ENCODE measurements at places on chromosomes 16 and 17.

DNA sequence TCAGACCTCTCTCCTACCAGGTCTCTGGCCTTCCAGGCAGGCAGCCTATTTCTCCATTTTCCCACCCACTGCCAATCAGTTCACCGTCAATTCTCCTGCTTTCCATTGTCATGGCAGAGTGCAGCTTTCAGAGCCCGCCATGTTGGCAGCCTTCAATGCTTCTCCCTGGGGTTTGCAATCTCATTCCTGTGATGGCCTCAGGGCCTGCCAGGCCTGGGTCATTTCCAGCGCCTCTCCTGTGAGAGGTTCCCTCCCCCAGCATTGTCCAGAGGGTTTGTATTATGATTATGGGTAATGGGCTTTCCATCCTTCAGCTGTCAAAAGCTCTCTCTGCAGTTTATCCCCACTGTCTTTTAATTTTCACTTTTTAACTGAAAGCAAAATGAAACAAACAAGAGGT is 716.6 kb upstream of the CDH8 start:
- DNase-seq = no peak

GRCh38 chr17:56313201-56313600 is 159.9 kb downstream of the ANKFN1 start:
- DNase-seq = no peak

DNA sequence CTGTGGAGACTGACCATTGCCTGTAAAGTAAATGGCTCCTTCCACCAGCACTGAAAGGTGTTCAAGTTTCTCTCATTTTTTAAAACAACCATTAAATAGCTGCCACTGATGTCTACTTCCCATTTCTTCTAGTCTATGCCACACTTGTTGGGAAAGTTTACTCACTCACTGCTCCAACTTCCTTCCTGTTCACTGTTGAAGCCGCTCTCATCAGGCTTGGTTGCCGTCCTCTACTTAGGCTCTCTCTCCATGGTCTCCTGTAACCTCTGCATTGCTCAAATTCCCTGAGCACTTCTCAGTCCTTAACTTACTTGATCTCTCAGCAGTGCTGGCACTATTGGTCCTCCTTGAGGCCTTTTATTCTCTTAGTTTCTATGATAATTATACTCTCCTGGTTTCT is 32.4 kb downstream of the SNX11 start:
- no peak for DNase-seq

DNA sequence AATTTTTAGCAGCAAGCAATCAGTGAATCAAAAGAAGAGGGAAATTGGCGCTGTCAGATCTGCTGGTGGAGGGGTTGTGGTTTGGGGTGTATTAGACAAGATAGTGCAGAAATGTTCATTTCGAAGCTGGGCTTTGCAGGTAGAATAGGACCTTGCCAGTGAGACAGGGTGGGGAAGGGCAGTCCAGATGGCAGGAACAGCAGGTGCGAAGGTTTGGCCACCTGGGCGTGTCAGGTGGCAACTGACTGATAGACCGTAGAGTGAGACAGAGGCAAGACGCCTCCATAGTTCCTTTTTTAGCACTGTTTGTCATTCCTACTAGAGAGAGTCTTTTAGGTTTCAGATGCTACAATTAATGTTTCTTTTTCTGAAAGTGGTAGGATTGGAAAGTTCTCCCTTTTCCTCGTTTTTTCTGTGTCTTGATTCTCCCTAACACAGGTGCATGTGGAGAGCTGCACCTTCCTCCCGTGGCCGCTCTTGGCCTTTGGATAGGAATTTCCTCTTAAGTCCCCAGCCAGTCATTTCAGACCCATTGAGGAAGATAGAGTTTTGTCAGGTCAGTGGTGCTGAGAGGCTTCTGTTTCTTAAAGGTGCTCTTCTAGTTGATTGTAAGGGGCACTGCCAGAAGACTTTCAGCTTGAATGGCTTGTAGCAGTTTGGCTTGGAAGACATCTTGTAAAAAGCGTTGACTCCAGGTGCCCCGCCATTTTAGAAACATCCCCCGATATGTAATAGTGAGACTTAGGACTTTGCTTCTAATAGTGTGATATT is 315.6 kb downstream of the SNX29 start:
- no peak for DNase-seq

DNA sequence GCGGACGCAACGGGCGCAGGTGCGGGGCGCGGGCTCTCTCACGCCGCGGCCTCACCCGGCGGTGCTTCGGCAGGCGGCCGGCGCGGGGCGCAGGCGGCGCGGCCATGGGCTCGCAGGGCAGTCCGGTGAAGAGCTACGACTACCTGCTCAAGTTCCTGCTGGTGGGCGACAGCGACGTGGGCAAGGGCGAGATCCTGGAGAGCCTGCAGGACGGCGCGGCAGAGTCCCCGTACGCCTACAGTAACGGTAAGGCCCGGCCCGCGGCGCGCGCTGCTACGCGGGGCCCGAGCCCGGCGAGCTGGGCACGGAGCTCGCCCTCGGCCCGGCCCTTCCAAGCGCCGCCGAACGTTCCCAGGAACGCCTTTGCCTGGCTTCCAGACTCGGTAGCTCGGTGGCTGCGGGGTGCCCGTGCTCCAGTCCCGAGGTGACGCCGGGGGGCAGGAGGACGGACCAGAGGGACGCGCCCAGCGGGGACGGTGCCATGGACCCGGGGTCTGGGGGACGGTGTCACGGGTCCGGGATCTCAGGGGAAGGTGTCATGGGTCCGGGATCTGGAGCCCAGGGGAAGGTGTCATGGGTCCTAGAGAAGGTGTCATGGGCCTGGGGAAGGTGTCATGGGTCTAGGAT is 435 bp downstream of the RAB40C start:
- peak; percentile 46 for DNase-seq

DNA sequence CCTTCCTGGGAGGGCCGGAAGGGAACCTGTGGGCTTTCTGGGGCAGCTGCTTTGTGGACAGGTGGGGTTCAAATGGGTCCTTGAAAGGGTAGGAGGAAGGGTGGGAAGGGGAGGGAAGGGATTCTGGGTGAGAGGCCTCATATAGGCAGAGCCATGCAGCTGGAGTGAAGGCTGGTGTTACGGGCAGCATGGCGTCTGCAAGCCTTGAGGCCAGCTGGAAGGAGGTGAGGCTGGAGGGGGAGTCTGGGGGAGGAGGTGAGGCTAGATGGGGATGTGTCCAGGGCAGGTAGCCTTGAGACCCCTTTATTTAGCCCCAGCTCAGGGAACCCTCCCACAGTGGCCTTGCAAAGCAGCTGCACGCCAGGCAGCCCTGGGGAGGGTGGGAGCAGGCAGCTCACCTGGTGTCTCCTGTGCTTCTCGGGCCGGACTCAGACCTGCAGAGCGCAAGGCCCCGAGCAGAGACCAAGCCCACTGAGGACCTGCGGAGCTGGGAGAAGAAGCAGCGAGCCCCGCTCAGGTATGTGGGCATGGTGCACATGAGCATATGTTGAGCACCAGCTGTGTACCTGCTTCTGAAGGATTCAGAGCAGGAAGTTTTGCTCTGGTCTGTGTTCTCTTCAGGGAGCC is 50.6 kb downstream of the SNX20 start:
- DNase-seq = no peak

DNA sequence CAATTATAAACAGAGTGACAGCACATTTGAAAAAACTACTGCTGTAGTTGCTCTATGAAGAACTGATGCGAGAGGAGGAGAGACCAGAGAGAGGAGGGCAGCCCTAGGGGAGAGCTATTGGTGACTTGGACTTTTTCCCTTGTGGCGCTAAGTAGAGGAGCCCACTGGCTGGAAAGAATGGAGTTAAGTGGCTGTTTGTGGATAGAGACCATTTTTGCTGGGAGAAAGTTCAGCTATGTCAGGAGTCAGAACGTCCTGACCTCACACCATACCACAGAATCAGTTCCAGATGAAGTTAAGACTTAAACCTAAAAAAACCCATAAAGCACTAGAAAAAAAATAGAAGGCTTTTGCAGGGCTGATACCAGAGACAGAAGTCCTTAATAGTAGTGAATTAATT is 2.0 kb downstream of the POLR2A start:
- no peak for DNase-seq

DNA sequence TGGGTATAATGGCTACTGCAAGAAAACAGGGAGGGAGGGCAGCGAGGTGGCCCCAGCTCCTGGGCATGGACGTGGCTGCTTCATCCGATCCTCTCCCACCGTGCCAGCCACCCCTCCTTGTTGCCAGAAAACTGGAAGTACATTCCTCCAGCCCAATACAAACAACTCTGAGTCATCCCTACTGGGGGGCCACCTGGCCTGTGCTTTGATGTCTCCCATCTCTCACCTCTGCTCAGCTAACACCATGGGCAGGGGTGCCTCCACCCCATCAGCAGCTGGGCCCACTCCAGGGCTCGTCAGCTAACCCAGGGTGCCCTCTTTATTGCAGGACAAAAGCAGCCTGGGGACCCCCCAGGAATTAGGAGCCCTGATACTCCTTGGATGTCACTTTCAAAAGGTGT is 2.0 kb downstream of the RHBDF2 start:
- DNase-seq = no peak

DNA sequence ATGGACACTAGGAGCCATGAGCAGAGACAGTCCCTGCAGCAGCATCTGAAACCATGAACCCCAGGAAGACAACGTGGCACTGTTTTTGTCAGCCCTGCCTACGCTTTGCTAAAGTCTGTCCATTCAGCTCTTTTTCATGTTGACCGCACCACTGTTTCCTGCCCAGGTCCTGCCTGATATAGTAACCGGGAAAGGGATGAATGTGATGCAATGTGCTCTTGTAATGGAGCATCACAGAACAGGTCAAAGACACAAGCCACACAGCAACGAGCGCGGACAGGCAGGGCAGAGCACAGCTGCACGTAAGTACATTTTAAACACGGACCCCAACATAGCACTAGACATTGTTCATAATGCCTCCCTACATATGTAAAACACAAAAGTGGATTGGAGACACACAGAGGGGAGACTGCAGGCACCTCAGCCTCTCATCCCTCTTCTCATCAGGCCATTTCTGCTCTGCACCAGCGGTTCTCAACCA is 16.9 kb upstream of the TNFRSF13B start:
- DNase-seq = no peak

GRCh38 chr17:80780381-80781198 is 211.1 kb upstream of the CHMP6 start:
- DNase-seq = no peak

- no peak for DNase-seq
Observed at GRCh38 chr16:23114131-23114904, 34.9 kb downstream of the USP31 start.

DNA sequence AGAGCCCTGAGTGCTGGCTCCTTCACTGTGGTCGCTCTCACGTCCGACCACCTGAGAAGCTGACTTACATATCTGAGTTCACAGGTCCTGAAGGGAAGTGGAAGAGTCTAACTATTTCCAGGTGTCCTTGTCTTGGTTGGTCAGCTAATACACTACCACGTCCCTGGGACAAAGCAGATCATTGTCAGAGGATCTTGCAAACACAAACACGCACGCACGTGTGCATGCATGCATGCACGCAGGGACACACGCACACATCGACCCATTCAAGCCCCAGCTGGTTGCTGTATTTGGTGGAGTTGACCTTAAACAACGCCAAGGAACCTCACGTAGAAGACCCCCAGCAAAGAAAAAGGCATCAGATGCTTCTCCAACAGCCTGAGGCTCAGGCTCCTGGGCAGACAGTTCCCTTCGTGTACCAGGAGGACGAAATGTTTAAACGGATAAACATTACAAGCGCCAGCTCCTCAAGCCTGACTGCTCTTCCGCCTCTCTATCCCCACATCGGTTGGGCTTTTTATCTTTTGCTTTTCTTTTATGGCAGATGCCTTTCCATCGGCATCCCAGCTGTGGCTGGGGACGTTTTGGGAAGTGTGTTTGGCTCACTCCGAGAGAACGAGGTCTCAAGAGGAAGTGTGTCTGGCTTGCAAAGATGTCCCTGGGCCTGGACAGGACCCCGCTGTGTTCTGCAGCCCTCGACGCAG is 95.8 kb downstream of the TBC1D16 start:
- no peak for DNase-seq

DNA sequence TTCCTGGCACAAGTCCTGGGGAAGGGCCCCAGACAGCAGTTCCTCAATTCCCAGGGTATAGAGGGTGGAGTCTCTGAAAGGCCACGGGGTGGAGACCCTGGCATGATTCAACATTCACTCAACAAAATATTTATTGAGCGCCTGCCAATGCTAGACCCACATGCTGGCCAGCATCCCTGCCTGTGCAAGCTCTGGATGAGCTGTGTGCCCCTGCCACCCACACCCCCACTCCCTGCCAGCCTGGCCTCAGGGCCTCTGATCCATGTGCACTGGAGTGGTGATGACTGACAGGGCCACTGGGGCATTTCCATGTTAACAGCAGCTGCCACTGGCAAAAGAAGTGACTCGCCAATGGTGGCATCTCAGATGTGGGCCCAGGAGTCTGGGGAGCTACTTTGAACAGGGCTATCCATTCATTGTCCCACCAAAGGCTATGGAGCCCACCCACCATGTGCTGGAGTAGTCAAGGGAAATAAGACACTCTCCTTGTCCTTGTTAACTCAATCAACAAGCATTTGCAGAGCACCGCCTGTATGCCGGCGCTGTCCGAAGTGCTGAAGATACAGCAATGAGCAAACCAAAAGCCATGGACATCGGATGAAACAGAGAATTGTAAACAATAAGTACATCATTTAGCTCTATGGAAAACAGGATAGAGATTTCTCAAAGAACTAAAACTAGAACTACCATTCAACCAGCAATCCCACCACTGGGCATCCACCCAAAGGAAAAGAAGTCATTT is 3.0 kb upstream of the PRSS22 start:
- DNase-seq = no peak

GRCh38 chr17:48612456-48612853 is 1.6 kb upstream of the HOXB7 start:
- DNase-seq = no peak

DNA sequence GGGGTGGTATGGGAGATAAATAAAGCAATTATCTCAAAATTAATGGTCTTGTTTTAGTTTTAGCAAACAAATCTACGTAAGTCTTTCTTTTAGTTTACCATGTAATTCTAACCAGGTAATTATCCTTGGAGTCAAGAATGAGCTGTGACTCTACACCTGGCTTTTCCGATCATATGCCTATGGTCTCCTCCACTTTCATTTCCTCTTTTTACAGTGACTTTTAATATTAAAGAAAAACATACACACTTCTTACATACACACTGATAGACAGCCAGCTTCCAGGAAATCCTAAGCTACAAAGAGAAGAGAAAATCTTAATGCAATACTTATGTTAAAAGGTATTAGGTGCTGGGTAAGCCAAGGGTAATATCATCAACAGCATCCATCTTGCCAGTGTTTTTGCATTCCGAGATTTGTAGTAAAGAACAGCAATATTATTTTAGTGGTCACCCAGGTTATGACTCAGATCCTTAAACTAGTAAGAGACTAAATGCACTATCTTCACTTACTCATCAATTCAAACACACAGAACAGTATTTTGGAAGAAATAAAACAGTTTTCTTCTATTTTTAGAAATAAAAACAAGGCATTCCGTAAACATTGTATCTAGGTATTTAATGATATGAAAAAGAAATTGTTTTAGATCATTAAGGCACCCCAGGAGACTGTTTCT is 4.4 kb upstream of the IRX5 start:
- no peak for DNase-seq

DNA sequence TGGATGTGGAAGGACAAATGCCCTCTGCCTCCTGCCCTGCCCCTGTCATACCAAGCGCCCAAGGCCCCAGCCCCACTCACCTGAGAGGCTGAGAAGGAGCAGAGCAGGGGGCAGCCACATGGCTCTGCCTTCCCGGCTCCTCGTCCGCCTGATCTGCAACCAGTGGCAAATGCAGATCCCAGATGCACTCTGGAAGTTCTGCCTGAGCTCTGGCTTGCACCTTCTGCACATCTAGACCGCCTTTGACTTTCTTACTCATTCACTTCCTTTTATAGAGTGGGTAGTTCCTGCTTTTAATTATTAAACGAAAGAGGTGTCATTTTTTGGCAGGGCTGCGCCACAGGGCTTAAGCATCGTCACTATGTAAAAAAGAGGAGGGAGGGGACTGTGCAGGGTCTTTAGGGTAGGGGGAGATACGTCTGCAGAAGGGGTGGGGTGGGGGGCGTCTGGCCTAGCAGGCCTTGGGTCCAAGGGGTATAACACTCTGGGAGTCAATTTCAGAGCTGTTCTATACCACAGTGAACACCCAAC is at the start of gene CD300LB:
TSS of gene CD300LB (minus strand) at position 245 of the 531 bp plus-strand sequence. CDS start at position 120, 125 bp downstream.
- no peak for DNase-seq
